Esophagus muscularis mucosa (tissue), 4 donors: ENCODE measurements at places on chromosomes 11 and 22. TPM values are rescaled to one million over a fixed set of nuclear protein-coding genes. Genes with fewer than 3 reads are reported as not detected.

The RASSF10 gene
- 0.17 TPM for total RNA-seq

GRCh38 chr11:16942342-16942741, 71.9 kb downstream of the PLEKHA7 start:
- no peak overlapping the region for H3K4me3 ChIP-seq
- H3K27me3 ChIP-seq = no peaks in the 10 kb centered on the region
- H3K36me3 ChIP-seq = no peaks in the 10 kb centered on the region

DNA sequence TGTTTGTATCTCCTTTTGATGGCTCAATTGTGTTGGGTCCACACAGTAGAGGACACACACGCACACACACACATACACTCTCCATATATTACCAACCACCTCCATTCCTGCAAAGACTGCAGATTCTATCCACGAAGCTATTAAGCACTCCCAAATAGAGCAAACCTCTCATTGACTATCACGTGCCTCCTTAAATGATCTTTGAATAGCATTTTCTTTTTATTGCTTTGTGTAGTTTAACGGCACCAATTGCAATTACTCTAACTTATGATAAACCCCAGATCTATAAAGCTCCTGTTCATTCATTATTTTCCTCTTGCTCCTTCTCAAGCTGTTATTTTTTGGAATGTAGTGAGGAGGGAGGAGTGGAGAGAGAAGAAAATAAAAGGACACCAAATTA, 204.7 kb downstream of the ST3GAL4 start:
- H3K27ac ChIP-seq = no peak overlapping the region
- H3K27me3 ChIP-seq = no peaks in the 10 kb centered on the region

- no peaks in the 10 kb centered on the region for H3K36me3 ChIP-seq
- no peak overlapping the region for H3K27ac ChIP-seq
These were observed 722.6 kb upstream of the TENM4 start for GRCh38 chr11:80163441-80163840.

DNA sequence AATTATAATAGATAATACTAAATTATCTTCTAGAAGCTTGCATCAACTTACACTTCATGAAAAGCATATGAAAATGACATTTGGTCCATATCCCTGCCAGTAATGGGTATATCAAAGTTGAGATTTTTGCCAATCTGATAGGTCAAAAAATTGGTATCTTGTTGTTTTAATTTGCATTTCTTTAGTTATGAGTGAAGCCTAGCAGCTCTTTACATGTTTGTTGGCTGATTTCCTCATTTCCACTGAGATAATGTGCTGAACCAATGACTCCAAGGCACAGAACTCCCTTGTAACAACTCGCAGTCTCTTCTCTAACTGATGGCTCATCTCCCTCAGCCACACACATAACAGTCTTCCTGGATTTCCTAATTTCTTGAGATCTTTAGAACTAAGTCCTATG, 175.3 kb upstream of the SESN3 start:
- H3K27ac ChIP-seq = no peak overlapping the region
- H3K4me3 ChIP-seq = no peak overlapping the region
- no peaks in the 10 kb centered on the region for H3K36me3 ChIP-seq
- no peaks in the 10 kb centered on the region for H3K27me3 ChIP-seq
- no peak for DNase-seq

DNA sequence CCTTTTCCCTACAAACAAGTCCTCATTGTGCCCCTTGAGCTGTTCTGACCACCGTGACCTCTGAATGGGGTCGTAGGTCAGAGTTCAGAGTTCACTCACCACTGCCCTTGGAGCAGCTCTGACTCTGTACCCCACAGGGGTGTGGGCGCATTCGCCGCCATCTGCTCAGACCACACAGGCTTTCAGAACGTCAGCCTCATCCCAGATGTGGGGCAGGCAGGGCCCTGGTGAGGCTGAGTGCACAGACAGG, 14.8 kb upstream of the MUC5B start:
- DNase-seq = no peak
- peaks cover 5% of the 10 kb centered on the region for H3K4me1 ChIP-seq
- no peaks in the 10 kb centered on the region for H3K36me3 ChIP-seq
- no peak overlapping the region for H3K4me3 ChIP-seq

GRCh38 chr11:63589000-63589399, 25.2 kb downstream of the PLAAT3 start:
- H3K27ac ChIP-seq = no peak overlapping the region
- H3K36me3 ChIP-seq = peaks cover 87% of the 10 kb centered on the region
- peak; percentile 57 for DNase-seq
- no peaks in the 10 kb centered on the region for H3K27me3 ChIP-seq
- H3K4me3 ChIP-seq = no peak overlapping the region

DNA sequence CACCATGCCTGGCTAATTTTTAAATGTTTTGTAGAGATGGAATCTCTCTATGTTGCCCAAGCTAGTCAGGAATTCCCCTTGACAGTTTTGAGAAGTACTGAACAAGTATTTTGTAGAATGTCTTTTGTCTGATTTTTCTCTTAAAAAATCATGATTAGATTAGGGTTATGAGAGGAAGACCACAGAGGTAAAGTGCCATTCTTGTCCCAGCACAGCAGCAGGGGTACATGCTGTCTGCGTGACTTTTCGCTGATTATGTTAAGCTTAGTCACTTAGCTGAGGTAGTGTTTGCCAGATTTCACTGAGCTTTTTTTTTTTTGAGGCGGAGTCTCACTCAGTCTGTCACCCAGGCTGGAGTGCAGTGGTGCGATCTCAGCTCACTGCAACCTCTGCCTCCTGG, 13.6 kb upstream of the NUP160 start:
- no peak for DNase-seq
- H3K36me3 ChIP-seq = no peaks in the 10 kb centered on the region
- no peak overlapping the region for H3K27ac ChIP-seq
- no peaks in the 10 kb centered on the region for H3K27me3 ChIP-seq

DNA sequence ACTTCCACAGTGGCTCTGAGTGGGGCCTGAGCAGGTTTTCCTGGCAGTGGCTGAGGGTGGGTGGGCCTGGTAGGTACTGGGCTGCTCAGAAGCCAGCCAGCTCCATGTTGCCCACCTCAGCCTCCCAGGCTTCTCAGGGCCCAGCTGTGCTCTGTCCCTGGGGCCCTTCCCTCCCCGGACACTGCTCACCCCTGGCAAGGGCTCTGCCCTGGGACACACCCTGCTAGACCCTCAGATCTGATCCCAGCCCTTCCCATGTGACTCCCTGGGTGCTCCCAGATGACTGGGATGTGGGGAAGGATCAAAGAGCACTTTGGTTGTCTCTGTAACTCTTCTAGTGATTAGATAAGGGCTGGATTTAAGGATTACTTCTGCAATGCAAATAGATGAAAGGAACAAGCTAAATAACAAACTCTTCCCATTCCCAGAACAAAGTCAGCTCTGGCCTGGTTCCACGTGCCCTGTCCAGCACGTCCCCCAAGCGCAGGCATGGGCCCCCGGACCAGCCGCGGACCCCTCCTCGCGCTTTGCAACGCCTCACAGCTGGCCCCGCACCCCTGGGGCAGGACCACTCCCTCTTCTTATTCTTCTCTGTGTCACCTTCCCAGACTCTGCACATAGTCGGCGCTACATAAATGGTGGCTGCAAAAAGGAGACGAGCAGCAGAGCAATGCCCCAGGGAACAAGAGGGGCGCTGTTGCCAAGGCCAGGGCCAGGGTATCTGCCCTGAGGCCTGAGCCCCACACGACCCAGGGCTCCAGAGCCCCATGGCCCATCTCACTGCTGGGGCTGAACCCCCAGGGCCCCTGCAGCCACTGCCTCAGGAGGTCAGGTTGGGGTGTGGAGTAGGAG, 5.7 kb upstream of the KRTAP5-6 start:
- no peaks in the 10 kb centered on the region for H3K27me3 ChIP-seq
- H3K27ac ChIP-seq = no peak overlapping the region
- no peak for DNase-seq
